Effector CD8-positive, alpha-beta T cell (primary cell): ENCODE measurements at places on chromosomes 2 and 18.
A peak's percentile ranks its signal among the peaks of the same experiment; 100 is the strongest.

DNA sequence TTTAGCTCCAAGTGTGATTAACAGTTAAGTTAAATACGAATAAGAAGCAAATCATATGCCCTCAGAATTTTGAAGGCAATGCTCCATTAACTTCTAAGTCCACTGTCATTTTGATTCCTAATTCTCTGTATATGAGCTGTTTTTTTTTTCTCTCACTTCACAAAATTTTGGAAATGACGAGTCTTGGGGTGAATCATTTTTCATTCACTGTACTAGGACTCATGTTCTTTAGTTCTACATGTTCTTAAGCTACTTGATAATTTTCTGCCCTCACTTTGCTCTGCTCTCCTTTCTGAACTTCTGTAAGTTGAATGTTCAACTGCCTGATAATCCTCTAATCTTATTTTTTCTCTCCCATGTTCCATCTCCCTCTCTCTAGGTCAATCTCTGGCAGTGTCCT, 141.0 kb downstream of the THADA start:
- no peak for DNase-seq

DNA sequence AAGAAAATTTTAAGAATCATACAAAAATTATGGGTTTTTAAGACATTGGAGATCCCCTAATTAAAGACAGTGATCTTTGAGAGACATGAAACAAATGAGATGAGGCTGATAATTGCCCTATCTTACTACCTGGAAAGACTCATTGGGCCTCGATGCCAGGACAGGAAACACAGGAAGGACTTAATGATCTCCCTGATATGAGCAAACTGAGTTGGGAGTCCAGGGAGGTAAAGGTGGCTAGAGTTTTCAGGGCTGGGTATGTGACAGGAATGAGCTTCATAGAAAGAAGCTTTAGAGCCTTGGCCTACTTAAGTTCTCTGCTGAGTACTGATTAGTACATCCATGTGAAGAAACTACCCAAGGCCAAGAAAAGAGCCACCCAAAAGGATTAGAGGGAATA, 40.6 kb upstream of the GULP1 start:
- no peak for DNase-seq

DNA sequence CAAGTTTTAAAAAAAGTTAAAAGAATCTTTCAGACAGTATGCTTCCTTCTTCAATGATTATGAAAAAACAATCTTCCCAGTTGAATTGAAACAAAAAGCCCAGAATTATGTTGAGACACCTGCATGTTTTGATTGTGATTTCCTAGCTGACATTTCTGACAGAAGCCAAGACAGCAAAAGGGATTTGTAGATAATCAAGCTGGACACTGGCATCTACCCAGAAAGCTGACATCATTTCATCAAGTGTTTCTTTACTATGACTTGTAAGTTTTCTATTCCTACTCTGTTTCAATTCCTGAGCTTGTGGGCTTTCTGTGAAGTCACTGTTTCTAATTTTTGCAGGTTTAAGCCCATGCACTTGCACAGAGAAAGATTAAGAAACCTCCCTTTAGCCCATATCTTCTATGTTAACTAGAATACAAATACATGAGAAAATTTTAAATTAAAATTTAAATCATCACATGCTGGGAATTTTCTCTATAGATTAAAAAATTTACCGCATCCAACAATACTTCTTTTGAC, 82.9 kb upstream of the CCDC85A start:
- no peak for DNase-seq

- no peak for DNase-seq
Observed at GRCh38 chr2:71063216-71063615, 5.2 kb upstream of the NAGK start.

GRCh38 chr2:19349911-19350677, 8.3 kb downstream of the OSR1 start:
- peak; percentile 19 for DNase-seq

DNA sequence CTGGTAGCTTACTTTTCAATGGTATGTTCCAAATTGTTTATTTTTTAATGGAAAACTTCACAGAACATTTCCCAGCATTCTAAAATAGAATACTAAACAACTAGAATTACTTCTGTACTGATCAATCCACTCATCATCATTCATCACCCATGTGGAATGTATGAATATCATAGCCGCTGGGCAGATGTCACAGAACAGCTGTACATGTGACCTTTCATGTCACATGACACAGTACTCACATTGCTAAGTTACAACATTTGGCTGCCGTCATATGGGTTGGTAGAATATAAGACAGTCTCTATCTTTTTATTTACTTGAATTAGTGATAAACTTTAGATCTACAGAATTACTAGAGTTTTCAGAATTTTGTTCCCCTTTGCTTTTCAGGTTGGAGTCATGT, 387.6 kb downstream of the ZEB2 start:
- DNase-seq, result no peak

DNA sequence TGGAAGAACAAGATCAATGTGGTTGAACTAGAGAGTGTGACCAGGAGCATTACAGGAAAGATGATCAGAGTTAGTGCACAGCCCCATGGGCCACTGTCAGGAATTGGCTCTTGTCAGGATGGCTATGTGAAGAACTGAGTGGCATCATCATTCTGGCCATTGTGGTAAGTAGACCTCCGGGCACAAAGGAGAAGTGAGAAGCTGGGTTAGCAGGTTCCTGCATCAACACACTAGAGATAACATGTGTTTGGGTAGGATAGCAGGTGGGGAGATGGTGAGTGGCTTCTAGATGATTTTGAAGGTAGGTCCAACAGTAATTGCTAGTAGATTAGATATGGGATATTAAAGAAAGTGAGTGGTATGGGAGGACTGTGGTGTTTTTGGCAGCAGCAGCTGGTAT, 408.2 kb downstream of the TSN start:
- no peak for DNase-seq

DNA sequence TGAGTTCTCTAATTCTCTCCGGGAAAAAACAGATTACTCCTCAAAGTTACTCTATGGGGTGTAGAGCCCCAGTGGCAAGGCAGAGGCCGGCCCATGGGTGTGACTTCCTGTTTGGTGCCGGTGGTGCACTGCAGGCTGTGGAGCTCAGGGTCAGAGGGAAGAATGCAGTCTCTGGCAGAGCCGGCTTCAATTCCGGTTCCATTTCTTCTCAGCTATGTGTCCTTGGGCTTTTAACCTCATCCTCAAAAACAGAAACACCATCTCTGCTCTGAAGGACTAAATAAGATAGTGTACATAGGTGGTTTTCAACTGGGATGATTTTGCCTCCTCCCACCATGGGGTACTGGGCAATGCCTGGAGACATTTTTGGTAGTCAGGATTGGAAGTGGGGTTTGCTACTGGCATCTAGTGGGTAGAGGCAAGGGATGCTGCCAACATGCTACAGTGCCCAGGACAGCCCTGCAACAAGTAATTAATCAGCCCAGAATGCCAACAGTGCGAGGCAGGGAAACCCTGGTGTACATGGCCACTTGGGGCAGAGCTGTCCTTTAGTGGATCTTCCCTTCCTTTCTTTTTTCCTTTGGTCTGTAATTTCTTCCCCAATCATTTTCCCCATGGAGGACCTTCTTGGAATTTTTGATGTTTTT, 81.2 kb downstream of the INSIG2 start:
- DNase-seq, result no peak

DNA sequence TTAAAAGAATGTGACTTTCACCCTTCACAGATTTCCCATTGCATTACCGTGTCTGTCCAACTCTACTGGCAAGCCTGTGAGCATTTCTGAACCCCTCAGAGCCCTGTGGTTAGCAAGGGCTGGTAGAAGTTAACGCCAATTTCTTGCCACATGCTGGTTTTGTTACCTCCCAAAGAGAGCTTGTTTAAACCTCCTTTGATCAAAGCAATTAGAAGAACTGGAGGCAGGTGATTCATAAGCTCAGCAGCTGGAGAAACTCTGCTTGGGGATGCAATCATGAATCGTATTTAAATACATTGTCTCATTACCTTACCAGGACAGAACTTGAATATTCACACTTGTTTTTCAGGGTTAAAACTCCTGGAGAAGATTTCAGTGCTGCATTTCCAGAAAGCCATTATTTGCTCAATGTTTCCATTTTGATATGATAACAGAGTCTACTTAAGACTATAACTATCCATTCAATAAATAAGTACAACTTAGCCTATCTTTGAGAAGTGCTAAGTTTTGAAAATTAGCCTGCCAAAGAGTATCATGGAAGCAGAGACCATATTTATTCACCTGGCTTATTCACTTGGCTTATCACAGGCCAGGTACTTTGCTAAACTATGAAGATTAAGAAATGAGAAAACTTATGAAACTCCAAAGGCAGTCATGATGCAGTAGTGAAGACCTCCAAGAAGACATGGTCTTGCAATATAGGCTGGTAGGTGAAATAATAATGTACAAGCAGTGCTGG, 292.8 kb downstream of the INSIG2 start:
- DNase-seq, result no peak

- DNase-seq, result no peak
Observed at GRCh38 chr2:25056098-25056821, 14.4 kb downstream of the EFR3B start.

- DNase-seq, result no peak
Observed at GRCh38 chr2:53949457-53949856, 21.3 kb downstream of the PSME4 start.

DNA sequence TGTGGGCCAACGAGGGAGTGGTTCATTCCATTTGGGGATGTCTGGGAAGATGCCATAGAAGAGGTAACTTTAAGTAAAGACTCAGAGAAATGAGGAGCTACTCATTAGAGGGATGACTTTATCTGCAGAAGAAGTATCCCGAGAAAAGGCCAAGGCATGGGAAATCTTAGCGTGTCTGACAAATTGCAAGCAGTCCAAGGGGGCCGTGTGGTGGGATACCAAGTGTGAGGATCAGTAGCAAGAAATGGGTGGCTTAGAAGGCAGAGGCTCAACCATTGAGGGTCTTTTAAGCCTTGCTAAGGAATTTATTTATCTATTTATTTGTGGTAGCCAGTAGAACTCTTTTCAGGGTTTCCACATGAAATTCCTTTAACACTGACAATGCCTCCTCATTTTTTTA, 436.4 kb downstream of the RNF144A start:
- DNase-seq, result no peak

DNA sequence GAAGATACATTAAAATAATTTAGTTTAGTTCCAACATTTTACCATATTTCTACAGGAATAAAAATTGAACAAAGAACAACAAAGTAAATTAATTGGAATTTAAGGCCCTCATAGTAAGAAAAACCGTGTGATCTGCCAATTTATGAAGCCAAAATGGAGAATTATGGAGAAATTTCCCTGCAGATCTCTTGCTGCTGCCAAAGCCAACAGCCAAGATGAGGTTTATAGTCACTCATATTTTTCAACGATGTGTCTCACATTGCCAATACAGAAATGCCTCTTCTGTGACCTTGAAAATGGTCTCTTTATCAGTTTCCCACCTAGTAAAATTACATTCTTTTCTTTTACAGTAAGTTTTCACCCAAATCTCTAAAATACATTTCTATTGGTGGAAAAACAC, 317.2 kb upstream of the FIGN start:
- DNase-seq, result no peak

GRCh38 chr18:24402209-24402785, 4.7 kb upstream of the OSBPL1A start:
- DNase-seq, result no peak

GRCh38 chr2:194842871-194843270, 814.2 kb upstream of the SLC39A10 start:
- DNase-seq, result no peak

DNA sequence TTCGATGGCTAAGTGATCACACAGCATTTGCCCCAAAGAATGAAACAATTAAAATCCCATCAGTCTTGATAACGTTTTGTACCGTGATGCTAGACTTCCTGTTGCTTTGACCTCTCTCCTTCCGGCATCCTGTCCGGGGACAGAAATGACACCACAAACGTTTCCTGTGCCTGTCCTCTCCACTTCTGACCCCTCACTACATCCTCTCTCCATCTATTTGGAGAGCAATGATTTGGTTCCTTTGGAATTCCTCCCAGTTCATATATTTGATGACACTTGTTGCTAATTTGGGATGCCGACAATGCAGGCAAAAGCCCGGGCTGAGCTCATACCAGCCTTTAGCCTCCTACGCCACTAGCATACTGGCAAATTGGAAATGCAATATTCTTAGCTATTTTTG, 151.2 kb upstream of the CCDC68 start:
- no peak for DNase-seq

DNA sequence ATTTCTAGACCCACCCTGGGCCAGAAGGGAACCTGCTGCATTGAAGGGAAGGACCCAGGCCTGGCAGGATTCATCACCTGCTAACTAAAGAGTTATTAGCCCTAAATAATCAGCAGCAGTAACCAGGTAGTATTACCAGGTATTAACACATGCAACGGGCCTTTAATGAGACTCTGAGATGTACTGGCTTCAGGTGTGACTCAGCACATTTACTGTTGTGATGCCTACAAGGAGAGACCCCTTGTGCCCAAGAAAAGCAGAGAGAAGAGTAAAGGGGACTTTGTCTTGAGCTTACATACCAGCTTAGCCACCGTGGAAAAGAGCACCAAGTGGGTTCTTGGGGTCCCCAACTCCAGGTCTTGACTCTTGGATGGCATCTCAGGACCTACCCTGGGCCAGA, 243.1 kb upstream of the SLC39A10 start:
- no peak for DNase-seq

DNA sequence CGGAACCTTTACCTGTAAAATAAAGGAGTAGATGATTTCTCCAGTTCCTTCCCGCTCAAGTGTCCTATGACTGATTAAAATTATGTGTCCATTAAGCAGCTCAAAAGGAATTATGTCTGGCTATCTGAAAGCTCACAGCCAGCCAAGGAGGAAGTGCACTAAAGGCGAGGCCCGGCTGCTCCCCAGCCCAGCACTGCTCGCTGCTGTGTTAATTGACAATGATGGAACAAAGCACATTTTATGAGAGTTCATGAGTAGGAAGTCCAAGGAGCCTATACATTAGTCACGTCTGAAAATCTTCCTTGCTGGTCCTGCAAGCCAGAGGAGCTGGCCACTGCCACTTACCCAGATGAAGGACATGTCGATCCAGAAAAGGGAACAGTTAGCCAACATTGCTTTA, 14.3 kb downstream of the TTC32 start:
- DNase-seq, result no peak

DNA sequence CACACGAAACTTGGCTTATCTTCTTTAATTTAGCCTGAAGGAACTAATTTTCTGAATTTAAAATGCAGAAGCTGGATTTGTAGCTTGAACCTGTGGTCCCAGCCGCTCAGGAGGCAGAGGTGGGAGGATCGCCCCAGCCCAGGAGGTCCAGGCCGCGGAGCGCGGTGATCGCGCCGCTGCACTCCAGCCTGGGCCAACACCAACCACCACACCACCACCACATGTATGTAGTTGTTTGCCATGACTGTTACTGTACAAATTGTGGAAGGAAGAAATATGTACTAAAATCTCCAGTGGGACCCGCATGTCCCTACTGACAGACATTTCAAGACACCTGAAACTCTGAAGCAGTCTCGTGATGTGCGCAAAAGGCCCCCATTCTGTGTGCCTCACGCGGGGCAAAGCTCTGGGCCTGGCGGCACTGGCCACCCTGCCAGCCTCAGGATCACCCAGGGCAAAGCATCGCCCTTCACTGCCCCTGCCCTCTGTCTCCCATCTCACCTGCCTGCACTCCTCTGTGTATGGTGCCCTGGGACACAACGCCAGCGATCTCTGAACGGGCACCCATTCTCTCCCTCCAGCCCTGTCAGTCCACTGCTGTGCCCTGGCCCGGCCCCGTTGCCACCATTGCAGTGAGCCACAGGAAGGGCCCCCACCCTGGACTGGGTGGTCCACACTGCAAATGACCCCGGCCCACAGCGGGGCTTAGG, 10.1 kb upstream of the ADI1 start:
- DNase-seq, result no peak
